ENCODE measurements at places on chromosomes 16 and 17. TPM values are rescaled to one million over a fixed set of nuclear protein-coding genes. Genes with fewer than 3 reads are reported as not detected.
A peak's percentile ranks its signal among the peaks of the same experiment; 100 is the strongest.

The RAP1GAP2 gene
- 0.64 TPM for total RNA-seq

The KRT34 gene
- not detected for total RNA-seq

The C16orf92 gene
- not detected for total RNA-seq

GRCh38 chr16:87946596-87947347 is 4.5 kb upstream of the BANP start:
- DNase-seq = no peak

- no peak for DNase-seq
These were observed 83.2 kb upstream of the HNF1B start for GRCh38 chr17:37827905-37828650.

- DNase-seq = no peak
These were observed 8.6 kb downstream of the ADGRG5 start for GRCh38 chr16:57551057-57551456.

GRCh38 chr16:89422905-89423630 is 67.3 kb downstream of the ANKRD11 start:
- DNase-seq = peak; percentile 80

GRCh38 chr17:39151150-39151942 is at the start of gene PLXDC1:
PLXDC1 (minus strand) TSS chr17:39151637; CDS start chr17:39151437, 200 bp downstream.
- peak; percentile 36 for DNase-seq

- DNase-seq = no peak
These were observed 17.3 kb downstream of the CRYBA1 start for GRCh38 chr17:29263916-29264315.

- no peak for DNase-seq
These were observed 316.1 kb upstream of the IRX3 start for GRCh38 chr16:54602666-54603065.

- DNase-seq = peak; percentile 63
These were observed 35.0 kb upstream of the ZNF423 start for GRCh38 chr16:49890876-49891275.

DNA sequence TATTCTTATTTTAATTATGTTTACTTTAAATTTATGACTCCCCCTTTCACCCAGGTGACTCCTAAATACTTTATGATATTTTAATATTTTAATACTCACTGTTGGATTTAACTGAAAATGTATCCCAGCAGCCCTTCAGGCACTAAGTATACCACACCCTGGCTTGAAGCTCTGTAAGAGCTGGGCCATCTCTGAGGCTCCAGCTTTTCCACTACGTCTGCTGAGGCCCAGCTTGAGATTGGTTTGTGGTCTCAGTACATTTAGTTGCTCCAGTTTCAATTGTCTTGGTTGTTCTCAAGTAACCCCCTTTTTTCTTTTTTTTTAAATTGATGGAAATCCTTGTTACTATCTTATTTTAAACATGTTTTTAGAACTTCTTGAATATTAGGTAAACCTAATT is 27.0 kb upstream of the CAPNS2 start:
- no peak for DNase-seq

GRCh38 chr16:21265104-21265837 is 12.8 kb downstream of the CRYM start:
- DNase-seq = no peak

GRCh38 chr17:67109111-67109510 is 64.8 kb downstream of the CACNG1 start:
- no peak for DNase-seq

GRCh38 chr16:2088759-2089358 is 41.1 kb downstream of the TSC2 start:
- no peak for DNase-seq

DNA sequence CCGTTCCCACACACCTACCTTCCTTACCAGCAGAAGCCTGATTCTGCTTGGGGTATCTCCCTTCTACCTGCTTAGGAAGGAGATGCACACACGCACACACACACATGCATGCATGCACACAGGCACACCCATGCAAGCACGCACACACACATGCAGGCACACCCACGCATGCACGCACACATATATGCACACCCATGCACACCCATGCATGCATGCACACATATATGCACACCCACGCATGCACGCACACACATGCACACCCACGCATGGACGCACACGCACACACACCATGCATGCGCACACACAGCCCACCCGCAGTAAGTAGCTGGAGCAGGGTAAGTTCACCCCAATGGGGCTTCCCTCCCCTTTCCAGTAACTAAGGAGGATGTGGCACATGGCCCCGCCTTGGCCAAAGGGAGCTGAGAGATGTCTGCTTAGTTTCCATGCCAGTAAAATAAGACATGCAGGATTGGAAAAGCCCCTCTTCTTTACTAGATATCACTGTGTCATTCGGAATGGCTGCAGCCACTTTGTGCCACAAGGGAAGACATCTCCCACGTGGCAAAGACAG is 33.7 kb downstream of the ADCY9 start:
- peak; percentile 41 for DNase-seq
